Stimulated activated CD8-positive, alpha-beta memory T cell treated with anti-CD3 and anti-CD28 coated beads, Interleukin-4, amount 100 ng/mL, for 4 hours (primary cell): ENCODE measurements at places on chromosomes 4 and X.

DNA sequence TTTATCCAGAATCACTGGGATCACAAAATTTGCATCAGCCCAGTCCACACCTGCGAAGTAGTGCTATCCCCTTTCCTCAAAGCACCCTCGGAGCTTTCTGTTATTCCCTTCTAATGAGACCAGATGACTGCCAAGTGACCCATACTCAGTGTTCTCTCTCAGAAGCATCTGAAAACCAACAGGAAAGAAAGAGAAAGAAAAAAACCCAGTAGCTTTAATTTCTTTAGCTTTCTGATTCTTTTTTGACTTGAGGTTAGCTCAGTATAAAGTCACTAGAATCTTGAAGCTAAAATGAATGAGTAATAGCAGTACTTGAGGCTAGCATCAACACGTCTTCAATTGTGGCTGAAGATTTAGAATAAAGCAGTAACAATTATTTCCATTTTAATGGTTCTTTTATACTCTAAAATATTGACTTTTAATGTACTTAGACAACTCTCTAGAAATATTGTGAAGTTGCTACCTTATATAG, 124.4 kb downstream of the ANK2 start:
- DNase-seq = no peak

DNA sequence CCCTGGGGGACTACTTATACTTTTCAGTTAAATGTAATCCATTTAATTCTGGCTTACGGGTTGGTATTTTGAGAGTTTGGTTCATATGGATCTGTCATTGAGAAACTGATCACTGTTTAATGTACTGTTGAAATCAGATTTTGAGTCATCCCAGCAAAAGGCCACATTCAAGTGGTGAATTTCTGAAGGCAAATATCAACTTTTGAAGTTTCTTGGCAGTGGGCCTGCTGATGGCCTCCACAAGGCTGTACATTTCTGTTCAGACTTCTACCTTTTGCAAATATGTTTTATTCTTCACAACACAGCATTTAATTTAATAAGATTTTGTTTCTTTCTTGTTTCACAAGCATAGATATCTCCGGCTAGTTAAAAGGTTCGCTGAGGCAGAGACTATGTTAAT, 138.7 kb downstream of the PDGFC start:
- DNase-seq = no peak

- no peak for DNase-seq
Measured at GRCh38 chr4:108596344-108596743, 24.0 kb upstream of the RPL34 start.

DNA sequence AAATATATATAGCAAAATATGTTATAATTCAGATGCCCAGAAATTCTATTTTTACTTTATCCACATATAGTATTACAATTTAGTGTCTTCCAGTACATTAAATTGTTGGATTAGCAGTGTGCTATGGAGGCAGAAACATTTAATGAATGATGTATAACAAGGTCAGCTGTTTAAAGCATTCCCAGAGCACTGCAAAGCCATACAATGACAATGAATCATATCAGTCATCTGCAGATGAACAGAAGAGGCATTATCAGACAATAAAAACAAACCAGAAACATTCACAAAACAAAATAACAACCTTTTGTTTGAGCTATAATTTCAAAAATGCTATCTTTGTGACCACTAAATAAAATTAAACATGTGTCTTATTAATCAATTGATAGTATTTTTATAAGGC, 524.2 kb downstream of the FAT4 start:
- DNase-seq = no peak

- no peak for DNase-seq
Measured at GRCh38 chr4:140297221-140297570, 76.2 kb upstream of the SCOC start.

- no peak for DNase-seq
Measured at GRCh38 chr4:186161138-186161537, 30.2 kb upstream of the CYP4V2 start.

DNA sequence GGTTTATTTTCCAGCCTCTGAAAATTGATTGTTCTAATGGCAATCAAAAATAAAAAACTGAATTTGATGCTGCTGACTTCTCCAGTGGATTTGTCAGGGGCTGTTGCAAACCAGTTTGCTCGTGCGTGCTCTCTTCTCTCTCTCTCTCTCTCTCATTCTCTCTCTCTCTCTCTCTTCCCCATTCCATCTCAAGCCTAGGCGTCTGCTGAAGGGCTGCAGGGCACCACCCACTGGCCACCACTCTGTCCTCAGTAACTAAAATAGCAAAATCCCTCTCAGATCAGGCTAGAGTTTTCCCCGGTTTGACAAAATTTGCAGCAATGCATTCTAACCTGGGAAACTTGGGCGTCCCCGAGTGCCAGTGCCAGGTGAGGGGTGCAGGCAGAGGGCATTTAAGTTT, 19.4 kb downstream of the NKX6-1 start:
- DNase-seq = no peak

DNA sequence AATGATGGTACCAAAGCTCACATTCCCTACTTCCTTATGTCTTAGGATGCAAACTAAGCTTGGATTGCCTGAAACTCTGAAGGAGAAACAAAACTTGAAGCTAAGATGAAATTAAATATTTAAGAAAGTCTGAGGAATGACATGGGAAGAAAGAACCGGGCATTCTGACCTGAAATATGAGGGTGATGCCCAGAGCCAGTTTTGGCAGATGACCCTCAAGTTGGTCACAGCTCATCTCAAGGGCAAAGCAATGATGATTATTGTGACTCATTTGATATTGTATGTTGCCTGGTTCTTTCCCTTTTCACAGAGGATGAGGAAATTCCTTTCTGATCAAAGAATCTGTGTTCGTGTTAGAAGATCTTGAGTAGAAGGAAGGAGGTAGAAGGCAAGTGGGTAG, 96.0 kb upstream of the NHS start:
- no peak for DNase-seq

- DNase-seq = no peak
Measured at GRCh38 chrX:21412029-21412428, 37.8 kb downstream of the CNKSR2 start.
